ENCODE measurements at places on chromosomes 12 and 14.

- no peak for DNase-seq
Observed at GRCh38 chr12:109863847-109864712, 16.3 kb downstream of the GLTP start.

GRCh38 chr12:124190312-124191023 is 104.4 kb upstream of the RFLNA start:
- no peak for DNase-seq

DNA sequence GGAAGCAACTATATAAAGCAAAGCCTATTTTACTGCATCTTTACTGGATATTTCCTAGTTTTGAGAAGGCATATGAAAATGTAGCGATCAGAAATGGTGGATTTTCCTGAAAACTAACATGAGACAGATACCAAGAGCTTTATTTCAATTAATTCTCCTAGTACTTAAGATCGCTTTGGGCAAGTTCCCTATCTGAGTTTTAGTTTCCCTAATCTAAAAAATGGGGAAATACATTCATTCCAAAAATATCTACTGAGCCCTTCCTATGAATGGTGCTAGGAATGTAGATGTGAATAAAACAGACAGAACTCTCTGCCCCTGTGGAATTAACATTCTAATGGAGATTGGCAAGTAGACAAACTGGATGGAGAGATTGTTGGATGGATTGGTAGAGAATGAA is 8.4 kb downstream of the CATSPERB start:
- DNase-seq, result no peak

GRCh38 chr14:31939934-31940333 is 137.2 kb upstream of the ARHGAP5 start:
- no peak for DNase-seq

- no peak for DNase-seq
Observed at GRCh38 chr12:52598966-52599365, 2.3 kb downstream of the KRT72 start.

DNA sequence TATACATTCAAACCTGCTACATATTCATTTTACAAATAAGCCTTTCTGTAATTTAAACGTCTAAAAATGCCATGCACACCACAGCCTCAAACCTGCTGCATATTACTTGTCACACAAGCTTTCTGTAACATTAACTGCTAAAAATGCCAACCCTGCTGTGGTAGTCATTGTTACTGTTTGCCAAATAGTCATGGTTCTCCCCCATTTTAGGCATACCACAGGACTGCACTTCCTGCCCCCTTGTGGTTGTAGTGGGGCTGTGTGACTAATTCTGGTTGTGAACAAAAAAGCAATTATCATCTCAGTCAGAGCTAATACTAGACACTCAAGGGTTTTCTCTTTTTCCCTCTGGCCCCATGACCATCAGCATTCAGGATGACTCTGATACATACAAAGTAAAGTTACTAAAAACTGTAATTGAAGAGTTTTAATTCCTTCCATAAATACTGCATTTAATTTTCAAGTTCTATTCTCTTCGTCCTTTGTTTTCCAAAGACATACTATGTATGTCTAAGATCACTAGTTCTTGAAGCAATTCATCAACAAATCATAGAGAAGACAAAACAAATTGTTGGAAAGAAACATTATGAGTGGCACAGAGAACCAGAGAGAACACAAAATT is 5.7 kb upstream of the SLC35F4 start:
- DNase-seq, result no peak

- DNase-seq, result no peak
Observed at GRCh38 chr12:100476013-100476751, 2.5 kb downstream of the NR1H4 start.

- DNase-seq, result no peak
Observed at GRCh38 chr14:54840336-54840735, 62.3 kb downstream of the GCH1 start.

DNA sequence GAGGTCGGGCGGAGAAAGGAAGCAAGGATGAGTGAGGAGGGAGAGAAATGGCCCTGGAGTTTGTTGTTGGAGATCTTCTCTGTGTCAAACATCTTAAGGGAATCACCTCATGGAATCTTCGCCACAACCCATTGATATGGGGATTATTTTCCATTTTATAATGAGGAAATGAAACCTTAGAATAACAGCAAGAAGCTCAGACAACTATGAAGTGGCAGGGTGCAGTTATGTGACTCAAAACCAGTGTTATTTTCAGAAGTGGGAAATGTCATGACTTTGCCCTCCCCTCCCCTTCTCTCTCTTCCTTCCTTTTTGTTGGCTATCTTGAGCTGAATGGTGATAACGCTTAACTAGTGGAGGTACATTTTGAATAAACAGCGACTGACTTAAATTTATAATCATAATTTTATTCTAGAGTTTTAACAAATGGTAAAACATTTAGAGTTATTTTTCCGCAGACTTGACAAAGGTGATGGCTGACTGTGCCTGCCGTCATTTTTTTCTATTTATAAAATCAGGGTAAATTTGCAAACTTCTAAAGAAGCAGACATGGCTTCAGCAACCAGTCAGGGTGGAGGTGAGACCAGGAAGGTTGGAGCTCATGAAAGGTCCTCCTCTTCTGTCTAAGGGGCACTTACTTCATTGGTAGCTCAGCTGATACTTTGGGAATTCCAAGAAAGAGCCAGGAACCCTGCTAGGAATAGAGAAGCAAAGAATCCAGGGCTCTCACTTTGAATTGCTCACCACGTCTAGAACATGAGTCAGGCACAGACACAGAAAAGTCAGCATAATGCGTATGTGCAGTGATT is 232.4 kb downstream of the RGS6 start:
- no peak for DNase-seq

- DNase-seq, result no peak
Observed at GRCh38 chr14:24311837-24312615, 724 bp downstream of the LTB4R start.

- DNase-seq, result no peak
Observed at GRCh38 chr14:101019990-101020710, 116.6 kb upstream of the RTL1 start.

DNA sequence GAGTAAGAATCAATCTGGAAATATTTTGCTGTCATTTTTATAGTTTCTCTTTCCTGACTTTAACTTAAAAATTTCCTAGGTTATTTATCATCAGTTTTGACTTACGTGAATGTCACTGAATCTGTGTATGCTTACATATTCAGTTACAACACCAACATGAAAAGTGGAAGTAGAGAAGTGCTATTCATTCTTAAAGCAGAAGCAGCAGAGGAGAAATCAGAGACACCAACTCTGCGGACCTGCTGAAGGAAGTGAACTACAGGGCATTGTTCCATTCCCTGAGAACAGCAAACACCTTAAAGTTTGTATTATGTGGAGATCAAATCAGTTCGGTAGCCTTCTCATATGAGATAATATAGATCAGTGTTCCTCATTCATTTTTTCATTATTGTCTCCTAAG is 34.1 kb downstream of the RAD51B start:
- no peak for DNase-seq

- no peak for DNase-seq
Observed at GRCh38 chr12:63196168-63196567, 45.2 kb upstream of the AVPR1A start.

DNA sequence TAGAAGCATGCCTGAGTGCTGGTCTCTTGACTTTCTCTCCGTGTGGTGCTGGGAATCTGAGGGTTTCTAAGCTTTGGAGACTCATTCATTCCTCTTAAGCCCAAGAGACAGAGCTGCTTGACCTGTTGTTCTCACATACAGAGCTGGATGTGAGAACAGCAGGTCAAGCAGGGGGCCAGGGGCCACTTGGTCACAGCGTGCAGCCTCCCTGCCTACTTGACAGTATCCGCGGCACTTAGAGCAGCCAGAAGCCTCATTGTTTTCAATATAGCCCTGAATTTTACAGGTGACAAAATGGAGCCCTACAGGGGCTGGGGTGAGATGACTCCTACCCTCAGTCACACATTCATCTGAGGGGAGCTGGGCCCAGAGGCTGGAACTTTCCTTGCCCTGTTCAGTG is 88.9 kb downstream of the ESRRB start:
- no peak for DNase-seq

GRCh38 chr12:75888874-75889613 is 142.5 kb downstream of the PHLDA1 start:
- no peak for DNase-seq

- DNase-seq, result no peak
Observed at GRCh38 chr12:99029511-99030271, 384.6 kb downstream of the APAF1 start.

DNA sequence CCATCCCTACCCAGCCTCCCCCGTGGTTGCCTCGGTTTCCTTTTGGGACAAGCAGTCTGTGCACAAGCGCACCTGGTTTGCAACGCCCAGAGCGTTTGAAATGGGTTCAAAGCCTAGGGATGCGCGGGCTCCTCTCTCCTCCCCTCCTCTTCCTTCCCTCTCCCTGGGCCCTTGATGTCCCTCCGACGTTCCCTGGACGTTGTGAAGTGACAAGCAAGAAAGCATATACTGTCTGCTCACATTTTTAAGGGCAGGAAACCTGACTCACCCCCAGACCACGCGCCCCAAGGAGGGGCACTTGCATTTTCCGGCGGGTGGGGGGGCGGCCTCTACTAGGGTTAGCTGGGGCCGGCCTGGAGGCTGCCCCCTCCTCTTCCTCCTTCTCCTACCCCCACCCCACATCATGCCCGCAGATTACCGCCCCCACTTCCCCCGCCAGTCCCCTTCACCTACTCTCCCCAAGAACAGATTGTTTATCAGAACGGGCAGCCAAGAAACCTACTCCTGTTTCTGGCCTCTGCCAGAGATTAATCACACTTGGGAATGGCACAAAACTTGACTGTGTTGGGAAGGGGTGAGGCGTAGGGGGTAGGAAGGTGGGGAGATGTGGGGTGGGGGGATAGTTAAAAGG is 9.5 kb upstream of the IRF2BPL start:
- DNase-seq, result no peak

- DNase-seq, result no peak
Observed at GRCh38 chr12:9240776-9241175, 32.6 kb upstream of the PZP start.

All from T-cell (primary cell).